ENCODE measurements at places on chromosomes 12 and 14. TPM values are rescaled to one million over a fixed set of nuclear protein-coding genes. Genes with fewer than 3 reads are reported as not detected.

PHETA1 gene
- total RNA-seq: 24.1 TPM

CMTM5 gene
- 2.2 TPM for total RNA-seq

AJUBA gene
- 53.3 TPM for total RNA-seq

COX6A1 gene
- total RNA-seq: 375 TPM

CD4 gene
- 32.1 TPM for total RNA-seq

RILPL2 gene
- 6.2 TPM for total RNA-seq

SELPLG gene
- total RNA-seq: 22.4 TPM

Data from mucosa of gallbladder (tissue), 1 donor.